Activated CD4-positive, alpha-beta memory T cell treated with anti-CD3 and anti-CD28 coated beads for 36 hours (primary cell): ENCODE measurements at places on chromosomes 6 and 20.

GRCh38 chr6:137389150-137389704 lies 105.0 kb downstream of the OLIG3 start:
- DNase-seq = peak; percentile 90

GRCh38 chr6:160507420-160507819 lies 156.7 kb downstream of the LPA start:
- no peak for DNase-seq

- no peak for DNase-seq
Measured at GRCh38 chr20:51797357-51798025, 4.8 kb downstream of the SALL4 start.

- DNase-seq = peak; percentile 11
Measured at GRCh38 chr20:13458860-13459451, 179.8 kb downstream of the TASP1 start.

GRCh38 chr20:19996917-19997316 lies 20.2 kb upstream of the NAA20 start:
- DNase-seq = no peak

DNA sequence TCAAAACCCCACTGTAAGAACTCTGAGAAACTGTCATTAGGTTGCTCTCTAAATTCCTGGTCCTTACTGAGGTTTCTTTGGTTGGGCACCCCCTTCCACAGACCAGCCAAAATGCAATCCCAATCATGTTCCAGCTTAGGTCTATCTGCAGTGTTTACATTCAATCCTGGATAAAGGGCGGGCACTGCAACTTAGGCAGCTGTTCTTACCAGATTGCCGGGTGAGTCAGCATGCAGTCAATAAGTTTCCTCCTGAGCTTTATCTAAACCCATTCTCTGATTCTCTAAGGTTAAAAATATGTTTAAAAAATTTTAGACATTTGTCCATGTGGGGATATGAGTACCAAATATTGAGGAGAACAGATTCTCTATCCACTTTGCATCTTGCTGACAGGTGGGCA lies 197.8 kb downstream of the HAO1 start:
- no peak for DNase-seq

- no peak for DNase-seq
Measured at GRCh38 chr6:123520217-123520616, 116.5 kb downstream of the TRDN start.

- peak; percentile 54 for DNase-seq
Measured at GRCh38 chr6:15481390-15482291, 181.2 kb downstream of the DTNBP1 start.

DNA sequence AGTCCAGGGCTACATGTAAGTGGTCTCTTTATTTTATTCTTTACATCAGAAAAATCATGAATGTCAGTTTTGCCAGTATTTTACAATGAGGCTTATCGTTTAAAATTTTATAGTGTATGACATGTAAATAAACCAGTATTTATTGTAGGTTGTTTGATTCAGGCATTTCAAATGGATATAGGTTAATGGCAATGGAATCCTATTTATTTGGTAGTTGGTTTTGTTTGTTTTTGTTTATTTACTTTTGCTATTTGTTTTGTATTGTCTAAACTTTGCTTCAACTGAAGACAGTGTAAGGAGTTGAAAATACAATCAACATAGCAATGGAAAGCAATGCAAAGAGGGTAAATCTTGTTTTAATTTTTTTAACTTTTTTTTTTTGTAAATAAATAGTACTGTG lies 119.0 kb upstream of the SAMD5 start:
- no peak for DNase-seq

DNA sequence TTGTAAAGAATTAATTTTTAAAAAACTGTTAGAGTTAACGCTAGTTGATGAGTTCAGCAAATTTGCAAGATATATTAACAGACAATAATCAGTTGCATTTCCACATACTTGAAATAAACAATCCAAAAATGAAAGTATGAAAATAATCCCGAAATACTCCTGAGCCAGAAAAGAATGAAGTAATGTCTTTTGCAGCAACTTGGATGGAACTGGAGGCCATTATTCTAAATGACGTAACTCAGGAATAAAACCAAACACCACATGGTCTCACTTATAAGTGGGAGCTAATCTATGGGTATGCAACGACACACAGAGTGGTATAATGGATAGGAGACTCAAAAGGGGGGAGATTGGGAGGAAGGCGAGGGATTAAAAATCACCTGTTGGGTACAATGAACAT lies 872.9 kb upstream of the GJE1 start:
- DNase-seq = no peak
